Activated CD8-positive, alpha-beta memory T cell treated with anti-CD3 and anti-CD28 coated beads for 1 hour (primary cell): ENCODE measurements at places on chromosomes 4 and X.

GRCh38 chr4:113335746-113336145 lies 286.3 kb downstream of the ANK2 start:
- no peak for DNase-seq

DNA sequence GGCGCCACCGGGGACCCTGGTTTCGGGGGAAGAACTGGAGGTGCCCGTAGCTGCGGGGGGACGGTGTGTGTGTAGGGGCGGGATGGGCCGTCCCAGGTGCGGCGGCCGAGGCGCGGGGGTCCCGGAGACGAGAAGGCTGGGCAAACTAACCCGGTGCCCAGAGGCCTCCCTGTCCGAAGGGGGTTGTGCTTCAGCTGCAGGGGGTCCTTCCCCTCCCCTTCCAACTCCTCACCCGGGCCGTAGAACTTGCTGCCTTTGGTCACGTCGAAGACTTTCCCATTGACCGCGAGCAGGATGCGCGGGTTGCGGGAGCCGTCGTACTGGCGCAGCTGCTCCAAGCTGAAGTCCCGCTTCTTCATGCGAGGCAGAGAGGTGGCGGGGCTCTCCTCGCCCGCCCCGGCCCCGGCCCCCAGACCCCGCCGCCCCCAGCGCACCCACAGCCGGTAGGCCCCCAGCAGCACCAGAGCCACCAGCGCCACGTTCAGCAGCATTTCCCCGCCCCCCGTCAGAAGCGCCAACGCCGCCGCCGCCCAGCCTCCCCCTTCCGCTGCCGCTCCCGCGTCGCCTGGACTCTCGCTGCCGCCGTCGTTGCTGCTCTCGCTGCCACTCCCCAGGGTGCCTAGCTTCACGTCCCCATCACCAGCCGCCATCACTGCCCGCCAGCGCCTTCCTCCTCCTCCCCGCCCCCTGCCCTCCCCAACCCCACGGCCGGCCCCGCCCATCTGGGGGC lies at the start of gene PGRMC2:
Gene PGRMC2, minus strand, starts transcription at position 673 of the 730 bp plus-strand sequence. Its CDS starts 23 bp downstream, at position 650.
- peak; percentile 2 for DNase-seq

DNA sequence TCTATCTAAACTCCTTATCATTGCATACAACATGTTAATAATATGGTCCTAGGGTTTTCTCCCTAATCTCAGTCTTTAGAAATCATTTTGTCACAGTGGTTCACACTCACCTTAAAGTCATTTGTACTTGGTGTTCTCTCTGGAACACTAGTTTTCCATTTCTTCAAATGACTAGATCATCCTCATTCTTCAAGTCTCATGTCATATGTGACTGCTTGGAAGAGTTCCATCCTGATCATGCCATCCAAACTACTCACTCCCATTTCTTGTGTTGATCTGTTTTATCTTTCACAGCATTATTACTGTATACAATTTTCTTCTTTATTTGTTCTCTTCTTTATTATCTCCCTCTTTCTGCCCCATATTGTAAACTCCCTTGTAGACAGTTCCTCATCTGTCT lies 66.5 kb downstream of the HTR2C start:
- no peak for DNase-seq

DNA sequence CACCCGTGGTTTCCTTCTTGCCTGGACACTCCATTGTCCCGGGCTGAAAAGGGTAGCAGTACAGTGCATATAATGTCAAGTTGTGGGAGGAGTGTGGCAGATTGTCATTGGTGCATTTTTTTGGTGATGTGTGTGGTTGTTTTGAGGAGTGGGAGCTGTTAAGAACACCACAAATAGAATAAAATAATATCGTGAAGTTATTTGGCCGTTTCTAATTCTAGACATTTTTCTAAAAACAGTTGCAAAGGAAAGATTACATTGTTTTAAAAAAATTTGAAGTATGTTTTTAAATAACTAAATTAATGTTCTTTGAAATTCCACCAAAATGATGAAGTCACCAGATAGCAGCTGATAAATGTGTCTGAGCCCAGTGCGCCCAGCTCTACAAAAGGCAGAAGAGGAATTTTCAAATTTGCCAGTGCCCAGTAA lies 1.3 kb downstream of the PKD2 start:
- no peak for DNase-seq

DNA sequence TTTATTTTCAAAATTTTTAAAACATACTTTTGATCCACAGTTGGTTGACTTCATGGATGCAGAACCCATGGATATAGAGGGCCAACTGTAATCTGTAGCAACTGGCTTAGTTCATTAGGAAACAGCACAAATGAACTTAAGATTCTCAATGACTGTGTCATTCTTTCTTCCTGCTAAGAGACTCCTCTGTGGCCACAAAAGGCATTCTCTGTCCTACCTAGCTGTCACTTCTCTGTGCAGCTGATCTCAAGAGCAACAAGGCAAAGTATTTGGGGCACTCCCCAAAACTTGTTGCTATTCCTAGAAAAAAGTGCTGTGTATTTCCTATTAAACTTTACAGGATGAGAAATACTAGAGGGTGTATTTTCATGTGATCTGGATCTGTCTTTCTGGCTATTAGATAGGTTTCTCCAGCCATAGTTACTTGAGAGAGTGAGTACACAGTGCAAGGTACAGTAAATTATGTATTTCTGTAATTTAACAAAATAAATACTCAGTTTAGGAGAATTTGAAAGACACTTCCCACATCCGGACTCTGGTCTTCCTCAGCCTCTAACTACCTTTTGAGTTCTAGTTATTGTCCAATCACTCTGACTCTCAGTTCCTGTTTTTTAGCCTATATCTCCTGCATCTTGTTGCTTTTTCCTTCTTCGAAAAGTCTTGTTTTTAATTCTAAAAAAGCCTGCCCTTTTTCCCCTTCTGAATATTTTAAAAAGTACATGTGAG lies 21.8 kb downstream of the TLR2 start:
- no peak for DNase-seq

- DNase-seq: no peak
Observed at GRCh38 chrX:41781500-41781899, 57.5 kb downstream of the GPR82 start.

- no peak for DNase-seq
Observed at GRCh38 chr4:3396600-3396999, 45.2 kb upstream of the HGFAC start.

GRCh38 chrX:109920325-109920724 lies 82.6 kb upstream of the TMEM164 start:
- DNase-seq: no peak

DNA sequence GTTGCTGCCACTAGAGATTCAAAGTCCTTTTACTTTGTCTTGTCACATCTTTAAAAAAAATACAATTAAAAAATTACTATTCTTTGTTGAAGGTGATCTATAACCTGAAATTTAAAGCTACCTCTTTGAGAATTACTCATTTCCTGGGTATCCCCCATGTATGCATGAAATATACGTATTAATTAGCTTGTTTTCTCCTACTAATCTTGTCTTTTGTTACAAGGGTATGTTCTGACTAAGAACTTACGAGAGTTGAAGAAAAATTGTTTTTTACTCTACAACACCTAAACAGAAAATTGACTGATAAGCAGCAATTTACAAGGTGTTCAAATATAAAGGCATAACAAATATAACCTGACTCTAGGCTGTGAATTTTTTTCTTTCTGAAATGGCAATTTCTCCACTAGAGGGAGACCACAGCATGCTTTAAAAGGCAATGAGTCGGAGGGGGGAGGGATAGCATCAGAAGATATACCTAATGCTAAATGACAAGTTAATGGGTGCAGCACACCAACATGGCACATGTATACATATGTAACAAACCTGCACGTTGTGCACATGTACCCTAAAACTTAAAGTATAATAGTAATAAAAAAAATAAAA lies 249.6 kb downstream of the OPHN1 start:
- no peak for DNase-seq

DNA sequence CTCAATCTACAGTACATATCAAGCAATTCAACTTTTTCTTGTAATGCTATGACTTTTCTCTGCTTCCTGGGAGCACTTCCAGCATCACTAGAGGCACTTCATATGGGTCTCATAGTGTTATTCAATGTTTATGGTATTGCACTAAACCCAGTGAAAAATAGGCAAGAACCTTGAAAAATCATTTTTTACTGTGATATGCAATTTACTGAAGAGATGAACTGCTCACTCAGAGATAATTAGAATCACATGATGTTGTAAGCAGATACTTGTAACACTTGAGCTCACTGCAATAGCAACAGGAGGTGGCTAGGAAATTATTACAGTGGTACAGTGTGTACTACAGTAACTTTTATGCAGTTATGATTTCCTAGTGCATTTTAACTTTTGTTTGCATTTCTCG lies 93.3 kb downstream of the RASGEF1B start:
- no peak for DNase-seq

DNA sequence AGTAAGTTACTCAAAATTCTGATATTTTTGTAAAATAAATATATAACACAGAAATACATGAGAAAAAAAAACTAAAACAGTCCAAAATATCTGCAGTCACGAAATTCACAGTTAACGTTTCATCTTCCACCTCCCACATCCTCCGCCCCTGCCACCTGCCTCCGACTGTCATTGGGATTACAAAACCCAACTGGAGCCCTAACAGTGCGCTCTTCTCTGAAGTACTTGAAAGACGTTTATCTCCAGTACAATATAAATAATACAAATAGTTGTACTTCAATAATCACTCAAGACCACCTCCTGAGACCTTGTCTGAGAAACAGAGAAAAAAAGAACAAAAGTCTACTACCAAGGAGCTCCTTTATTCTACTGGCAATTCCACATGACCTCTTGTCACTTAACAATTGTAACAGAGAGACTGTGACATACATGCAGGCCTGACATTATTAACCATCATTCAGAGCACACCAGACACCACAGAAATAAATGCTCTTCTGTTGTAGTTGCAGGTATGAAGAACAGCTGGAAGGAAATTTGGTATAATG lies 280.6 kb downstream of the PPP3CA start:
- DNase-seq: no peak

- no peak for DNase-seq
Observed at GRCh38 chr4:175927121-175927520, 115.1 kb upstream of the GPM6A start.

GRCh38 chr4:786074-786741 lies 39.7 kb downstream of the CPLX1 start:
- DNase-seq: no peak

DNA sequence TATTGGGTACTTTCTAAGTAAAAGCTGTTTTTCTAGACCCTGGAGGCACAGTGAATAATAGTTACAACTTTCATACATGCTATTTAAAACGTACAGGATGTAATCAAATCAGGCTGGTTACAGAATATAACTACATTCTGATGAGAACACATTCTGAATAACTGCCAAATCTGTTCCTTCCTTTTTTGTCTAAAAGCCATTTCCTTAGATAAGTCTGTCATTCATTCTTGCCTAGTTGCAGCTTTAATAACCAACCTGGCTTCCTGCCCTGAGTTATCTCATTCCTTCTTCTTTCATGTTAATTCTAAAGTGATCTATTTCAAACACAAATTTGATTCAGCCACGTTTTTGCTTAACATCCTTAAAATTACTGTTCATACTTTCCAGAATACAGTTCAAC lies 189.7 kb upstream of the ITM2A start:
- no peak for DNase-seq

DNA sequence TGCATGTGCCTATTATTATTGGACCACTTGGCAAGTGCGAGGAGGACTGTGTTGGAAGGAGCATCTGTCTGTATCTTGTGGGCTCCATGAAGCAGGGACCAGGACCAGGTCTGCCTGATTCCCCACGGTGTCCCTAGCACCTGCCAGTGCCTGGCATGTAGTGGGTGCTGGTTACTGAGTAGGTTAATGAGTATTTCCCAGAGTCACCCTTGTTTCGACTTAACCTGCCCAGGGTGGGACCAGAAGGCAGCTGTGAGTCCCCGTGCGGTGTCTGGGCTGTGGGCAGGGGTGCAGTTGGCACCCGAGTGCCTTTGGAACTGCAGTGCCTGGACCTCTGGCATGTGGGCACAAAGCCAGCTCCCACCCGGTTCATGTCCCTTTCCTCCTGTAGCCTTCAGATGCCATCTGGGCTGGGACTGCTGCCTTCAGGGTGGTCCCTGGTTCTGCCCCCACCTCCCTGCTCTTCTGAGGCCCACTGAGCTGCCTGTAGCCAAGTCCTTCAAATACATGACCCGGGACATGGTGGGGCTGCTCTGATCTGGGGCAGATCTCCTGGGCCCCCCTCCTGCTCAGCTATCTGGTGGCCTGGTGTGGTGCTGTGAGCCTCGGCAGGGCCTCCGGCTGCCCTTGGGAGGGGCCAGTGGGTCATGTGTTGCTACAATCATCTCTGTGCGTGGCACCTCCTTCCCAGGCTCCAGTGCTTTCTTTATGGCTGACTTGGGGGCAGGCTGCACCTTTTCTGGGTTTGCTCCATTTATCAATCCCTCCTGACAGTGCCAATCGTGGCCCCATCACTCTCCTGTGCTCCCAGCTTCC lies 53.0 kb upstream of the SORCS2 start:
- DNase-seq: no peak

- DNase-seq: no peak
Observed at GRCh38 chr4:48346594-48346993, 5.3 kb downstream of the SLAIN2 start.

DNA sequence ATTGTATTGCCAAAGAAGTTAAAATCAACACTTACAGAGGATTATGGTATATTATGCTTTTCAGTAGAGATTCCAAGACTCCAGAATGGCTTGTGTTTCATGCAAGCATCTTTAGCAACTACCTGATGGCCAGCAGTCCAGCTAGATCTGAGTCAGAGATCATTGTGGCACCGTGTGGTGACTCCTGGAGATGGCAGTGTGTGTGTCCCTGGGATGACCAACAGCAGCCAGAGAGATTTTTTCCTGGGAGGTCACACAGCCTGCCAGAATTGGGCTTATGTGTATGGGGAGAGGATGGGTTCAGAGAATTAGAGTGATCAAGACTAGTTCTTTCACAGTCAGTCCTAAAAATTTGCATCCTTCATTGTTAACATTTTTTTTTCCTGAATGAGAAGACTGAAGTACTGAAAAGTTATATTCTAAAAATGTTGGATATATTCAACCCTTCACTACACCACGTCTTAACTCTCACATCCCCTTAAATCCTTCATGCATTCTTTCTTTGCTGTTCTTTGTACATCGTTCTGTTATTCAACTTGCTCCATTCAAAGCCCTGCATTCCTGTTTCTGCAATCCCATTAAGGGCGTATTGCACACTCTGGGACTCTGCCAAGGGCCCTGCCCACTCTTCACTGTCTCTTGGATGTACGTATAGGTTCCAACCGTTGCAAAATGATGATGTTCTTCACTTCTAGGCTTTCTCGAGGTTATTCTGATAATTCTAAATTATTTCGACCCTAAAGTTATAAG lies 12.4 kb downstream of the TENM3 start:
- no peak for DNase-seq

DNA sequence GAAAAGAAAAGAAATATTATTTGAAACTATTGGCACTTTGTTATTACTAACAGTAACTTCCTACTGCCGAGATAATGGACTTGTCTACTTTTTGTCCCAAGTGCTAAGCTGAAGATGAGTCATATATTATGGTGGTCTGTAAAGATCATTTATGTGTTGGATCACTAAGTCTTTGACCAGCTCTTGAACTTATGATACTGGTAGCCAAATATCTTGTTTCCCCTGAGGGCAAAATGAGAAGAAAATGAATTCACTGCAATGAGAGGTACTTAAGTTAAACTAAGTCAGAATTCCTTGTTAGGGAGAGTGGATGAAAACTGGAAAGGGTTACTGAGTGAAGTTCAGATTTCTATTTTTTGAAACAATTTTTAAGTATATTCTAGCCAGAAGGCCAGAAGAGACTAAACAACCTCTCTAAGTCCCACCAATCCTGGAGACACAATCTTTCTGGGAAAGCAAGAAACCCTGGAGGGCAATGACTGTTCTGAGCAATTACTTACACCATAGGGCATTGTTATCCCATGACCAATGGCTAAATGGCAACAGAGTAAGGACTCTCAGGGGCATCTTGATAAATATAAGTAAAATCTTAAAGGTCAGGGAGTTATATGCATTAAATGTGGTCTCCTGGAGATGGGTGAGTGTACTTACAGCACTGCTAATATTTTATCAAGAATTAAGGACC lies 287.7 kb downstream of the STIM2 start:
- DNase-seq: no peak
